ENCODE measurements at places on chromosomes 12 and 14. TPM values are rescaled to one million over a fixed set of nuclear protein-coding genes. Genes with fewer than 3 reads are reported as not detected.
A peak's percentile ranks its signal among the peaks of the same experiment; 100 is the strongest.

RND1 gene
- total RNA-seq: 7.1 TPM

DNA sequence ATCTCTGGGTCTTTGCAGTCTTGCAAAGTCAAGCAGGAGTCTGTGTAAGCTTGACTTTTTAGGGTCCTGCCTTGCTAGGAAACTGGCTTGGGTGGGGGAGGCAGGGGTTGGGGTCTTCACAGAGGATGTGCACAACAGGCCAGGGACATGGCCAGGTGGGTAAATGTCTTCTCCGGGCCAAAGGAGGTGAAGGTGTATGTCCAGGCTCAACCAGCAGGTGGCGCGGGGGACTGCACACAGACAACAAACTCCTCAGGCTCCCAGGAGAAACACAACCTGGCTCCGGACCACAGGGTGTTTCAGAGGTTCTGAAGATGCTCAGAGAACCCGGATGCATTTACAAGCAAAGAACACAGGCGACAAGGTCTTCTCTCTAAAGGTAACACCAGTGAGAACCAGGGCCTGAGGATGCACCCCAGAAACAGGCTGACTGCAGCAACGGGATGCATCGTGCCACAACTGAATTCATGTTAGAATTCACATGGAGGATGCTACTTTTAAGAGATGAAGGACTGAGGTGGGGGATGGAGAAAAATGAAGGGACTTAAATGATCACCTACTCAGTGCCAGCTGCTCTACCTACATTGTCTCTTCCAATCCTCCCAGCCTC lies 56.0 kb downstream of the PLEKHG3 start:
- no peaks in the 10 kb centered on the region for H3K27me3 ChIP-seq
- H3K4me3 ChIP-seq: no peak overlapping the region
- no peak overlapping the region for H3K27ac ChIP-seq
- no peaks in the 10 kb centered on the region for H3K36me3 ChIP-seq

GRCh38 chr12:28872654-28873268 lies 276.3 kb upstream of the FAR2 start:
- H3K4me1 ChIP-seq: peaks cover 3% of the 10 kb centered on the region
- H3K36me3 ChIP-seq: no peaks in the 10 kb centered on the region
- H3K27me3 ChIP-seq: no peaks in the 10 kb centered on the region
- H3K27ac ChIP-seq: no peak overlapping the region
- H3K4me3 ChIP-seq: no peak overlapping the region
- DNase-seq: no peak

- H3K4me1 ChIP-seq: peaks cover 17% of the 10 kb centered on the region
- DNase-seq: peak; percentile 84
- H3K27me3 ChIP-seq: no peaks in the 10 kb centered on the region
- H3K27ac ChIP-seq: peak overlapping the region; percentile 87
- H3K4me3 ChIP-seq: peak overlapping the region; percentile 52
These were observed 18.8 kb downstream of the SOCS2 start for GRCh38 chr12:93591137-93591868.

DNA sequence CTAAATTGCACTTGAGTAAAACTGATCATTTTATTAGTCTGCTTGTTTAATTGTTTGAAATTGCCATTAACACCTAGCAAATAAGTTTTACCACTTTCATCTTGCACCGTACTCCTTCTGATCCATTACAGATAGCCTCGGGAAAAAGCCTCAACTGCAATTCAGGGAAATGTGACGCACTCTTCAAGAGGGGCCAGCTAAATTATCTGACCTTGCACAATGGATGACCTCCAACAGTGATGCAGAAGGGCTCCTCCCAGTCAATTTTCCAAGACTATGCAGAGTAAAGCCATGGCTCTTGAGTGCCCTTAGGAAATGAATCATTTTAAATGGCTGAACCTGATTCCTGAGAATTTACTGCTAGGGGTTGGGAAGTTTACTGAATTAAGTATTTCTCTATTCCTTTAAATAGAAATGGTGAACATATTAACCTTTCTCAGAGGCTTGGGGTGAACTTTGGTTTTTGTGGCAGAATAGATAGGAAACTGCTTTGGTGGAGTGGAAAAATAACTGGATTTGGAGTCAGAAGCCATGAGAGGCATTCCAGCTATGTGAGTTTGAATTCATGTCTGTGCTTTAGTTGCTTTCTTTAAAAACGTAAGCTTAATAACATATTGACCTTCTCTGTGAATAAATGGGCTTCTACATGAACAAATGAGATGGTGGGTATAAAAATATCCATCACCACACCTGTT lies 64.8 kb upstream of the OVCH1 start:
- no peak for DNase-seq
- H3K36me3 ChIP-seq: no peaks in the 10 kb centered on the region
- H3K4me3 ChIP-seq: no peak overlapping the region
- H3K4me1 ChIP-seq: peaks cover 29% of the 10 kb centered on the region

- no peak for DNase-seq
- no peak overlapping the region for H3K27ac ChIP-seq
- H3K4me1 ChIP-seq: no peaks in the 10 kb centered on the region
These were observed 197.8 kb downstream of the PTPRO start for GRCh38 chr12:15520083-15520482.

DNA sequence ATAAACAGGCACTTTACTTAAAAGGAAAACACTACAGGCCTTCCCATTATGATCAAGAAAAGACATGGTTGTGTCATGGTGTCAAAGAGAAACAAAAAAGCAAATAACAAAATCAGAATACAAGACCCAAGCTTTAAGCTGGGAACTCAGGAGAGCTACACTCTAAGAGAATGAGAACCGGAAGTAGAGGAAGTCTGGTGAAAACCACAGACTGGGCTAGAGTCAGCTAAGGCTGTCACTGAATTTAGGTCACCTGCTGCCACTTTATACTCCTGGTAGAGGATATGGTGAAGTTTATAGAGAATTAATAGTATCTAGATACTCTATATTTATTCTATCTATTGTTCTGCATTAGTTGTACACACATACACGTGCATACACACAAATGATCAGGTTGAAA lies 971.7 kb downstream of the FLRT2 start:
- DNase-seq: no peak
- no peaks in the 10 kb centered on the region for H3K27me3 ChIP-seq
- no peak overlapping the region for H3K4me3 ChIP-seq
- H3K4me1 ChIP-seq: no peaks in the 10 kb centered on the region
- no peak overlapping the region for H3K27ac ChIP-seq
